Memory B cell (primary cell): ENCODE measurements at places on chromosomes 3 and 15.

GRCh38 chr3:4719046-4719501 is 225.9 kb downstream of the ITPR1 start:
- DNase-seq, result no peak

- no peak for DNase-seq
Observed at GRCh38 chr3:87435926-87436620, 159.7 kb upstream of the POU1F1 start.

DNA sequence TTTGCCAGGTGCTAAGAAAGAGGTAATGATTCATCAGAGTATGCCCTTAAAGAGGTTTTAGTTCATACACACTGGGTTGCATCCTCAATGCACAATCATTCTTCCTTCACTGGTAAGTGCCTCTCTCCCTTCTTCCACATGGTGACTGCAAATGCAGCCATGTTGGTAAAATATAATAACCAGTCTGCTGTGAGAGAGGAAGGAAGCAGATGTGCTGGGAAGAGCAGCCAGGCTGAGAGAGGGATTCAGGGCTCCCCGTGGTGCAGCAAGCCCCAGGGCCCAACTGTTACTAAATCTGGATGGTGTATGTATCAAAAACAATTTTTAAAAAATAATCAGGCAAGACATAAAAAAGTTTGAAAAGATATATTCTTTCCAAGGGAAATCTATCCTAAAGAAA is 498.1 kb downstream of the MAGI1 start:
- no peak for DNase-seq

DNA sequence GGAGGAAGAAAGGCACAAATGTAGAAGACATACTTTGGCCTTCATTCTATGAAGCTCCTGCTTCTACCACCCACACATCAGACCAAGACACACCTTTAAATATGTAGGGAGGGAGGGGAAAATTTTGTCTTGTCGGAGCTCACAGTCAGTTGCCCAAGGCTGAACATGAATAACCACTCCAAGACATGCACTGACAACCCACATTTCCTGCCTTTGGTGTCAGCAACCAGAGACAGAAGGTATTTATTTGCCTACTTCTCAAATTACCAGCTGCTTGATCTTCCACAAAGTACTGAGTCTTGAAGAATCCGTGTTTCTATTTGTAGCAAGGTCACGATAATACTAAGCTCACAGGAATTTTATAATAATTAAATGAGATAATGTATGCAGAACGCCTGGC is 169.7 kb downstream of the KCNMB2 start:
- DNase-seq, result no peak

DNA sequence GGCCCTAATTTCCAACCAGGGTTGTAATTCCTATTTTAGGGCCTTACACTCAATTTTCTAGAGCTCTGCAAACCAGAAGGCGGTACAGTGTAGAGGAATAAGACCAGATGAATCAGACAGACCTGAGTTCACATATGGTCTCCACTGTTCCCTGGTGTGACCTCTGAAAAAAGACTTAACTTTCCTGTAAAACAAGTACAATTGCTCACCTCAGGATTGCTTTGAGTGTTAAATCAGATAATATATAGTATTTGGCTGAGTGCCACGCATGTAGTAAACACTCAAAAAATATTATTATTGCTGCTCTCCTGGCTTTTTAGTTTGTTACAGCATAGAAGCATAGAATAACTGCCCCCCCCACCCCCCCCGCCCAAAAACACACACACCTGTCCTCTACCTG is 51.0 kb upstream of the STT3B start:
- DNase-seq, result no peak

- DNase-seq, result no peak
Observed at GRCh38 chr3:133209871-133210550, 171.8 kb downstream of the TMEM108 start.

DNA sequence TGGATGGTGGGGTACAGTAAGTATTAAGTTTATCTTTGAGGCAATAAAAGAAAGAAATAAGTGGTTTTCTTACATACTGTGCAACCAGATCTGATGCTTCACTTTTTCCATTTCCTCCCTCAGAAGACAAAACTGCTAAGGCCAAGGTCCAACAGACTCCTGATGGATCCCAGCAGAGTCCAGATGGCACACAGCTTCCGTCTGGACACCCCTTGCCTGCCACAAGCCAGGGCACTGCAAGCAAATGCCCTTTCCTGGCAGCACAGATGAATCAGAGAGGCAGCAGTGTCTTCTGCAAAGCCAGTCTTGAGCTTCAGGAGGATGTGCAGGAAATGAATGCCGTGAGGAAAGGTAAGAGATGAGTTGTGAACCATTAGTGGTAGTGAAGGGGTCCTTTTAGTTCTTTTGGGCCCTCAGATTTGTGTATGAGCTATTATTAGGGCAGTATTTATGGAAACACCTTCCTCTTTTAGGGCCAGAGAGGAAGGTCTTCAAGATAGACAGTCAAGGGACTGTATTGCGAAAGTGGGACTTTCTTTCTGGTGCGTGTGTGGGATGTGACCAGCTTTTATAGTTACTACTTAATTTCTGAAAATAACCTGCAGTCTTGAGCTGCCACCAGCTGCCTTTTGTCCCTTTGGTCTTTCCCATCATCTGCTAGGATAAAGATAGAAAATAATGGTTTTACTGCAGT is 4.6 kb downstream of the ALAS1 start:
- no peak for DNase-seq

DNA sequence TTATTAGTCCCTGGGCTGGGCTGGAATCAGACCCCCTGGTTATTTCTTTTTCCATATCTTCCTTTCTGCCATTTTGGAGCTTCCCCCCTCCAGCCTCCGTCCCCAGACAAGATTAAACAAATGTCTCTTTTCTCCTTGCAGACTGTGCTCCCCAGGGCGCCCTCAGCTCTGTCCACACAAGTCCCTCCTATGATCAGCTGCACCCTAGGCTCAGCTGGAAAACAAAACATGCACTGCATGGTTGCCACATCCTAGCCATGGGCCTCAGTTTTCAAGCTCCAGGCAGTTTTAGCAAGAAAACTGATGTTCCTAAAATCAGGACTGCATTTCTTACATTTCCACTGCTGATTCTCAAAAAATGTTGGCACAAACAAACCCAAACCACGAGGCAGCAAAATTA is 23.5 kb upstream of the RFTN1 start:
- no peak for DNase-seq
